Foreskin fibroblast (primary cell): ENCODE measurements at places on chromosomes 2 and 18.

- no peak for DNase-seq
Observed at GRCh38 chr2:136356125-136357006, 238.4 kb upstream of the CXCR4 start.

- no peak for DNase-seq
Observed at GRCh38 chr2:160375802-160376469, 117.7 kb downstream of the RBMS1 start.

DNA sequence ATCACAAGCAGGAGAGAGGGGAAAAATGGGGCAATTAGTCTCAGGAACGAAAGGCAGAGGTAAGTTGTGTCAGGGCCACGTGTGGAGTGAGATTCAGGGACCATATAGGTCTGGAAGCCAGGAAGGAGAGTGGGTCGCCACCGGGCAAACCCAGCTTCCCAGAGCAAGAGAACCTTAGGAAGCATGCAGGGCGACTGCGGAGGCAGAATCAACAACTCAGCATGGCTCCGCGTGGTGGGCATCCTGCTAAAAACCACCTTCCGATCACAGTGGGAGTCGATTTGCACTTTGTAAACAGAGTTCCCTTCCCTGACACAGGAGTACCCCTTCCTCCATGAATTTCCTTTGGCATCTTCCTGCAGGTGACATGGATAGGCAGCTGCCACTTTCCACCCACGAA lies 114.6 kb downstream of the TTC32 start:
- no peak for DNase-seq

DNA sequence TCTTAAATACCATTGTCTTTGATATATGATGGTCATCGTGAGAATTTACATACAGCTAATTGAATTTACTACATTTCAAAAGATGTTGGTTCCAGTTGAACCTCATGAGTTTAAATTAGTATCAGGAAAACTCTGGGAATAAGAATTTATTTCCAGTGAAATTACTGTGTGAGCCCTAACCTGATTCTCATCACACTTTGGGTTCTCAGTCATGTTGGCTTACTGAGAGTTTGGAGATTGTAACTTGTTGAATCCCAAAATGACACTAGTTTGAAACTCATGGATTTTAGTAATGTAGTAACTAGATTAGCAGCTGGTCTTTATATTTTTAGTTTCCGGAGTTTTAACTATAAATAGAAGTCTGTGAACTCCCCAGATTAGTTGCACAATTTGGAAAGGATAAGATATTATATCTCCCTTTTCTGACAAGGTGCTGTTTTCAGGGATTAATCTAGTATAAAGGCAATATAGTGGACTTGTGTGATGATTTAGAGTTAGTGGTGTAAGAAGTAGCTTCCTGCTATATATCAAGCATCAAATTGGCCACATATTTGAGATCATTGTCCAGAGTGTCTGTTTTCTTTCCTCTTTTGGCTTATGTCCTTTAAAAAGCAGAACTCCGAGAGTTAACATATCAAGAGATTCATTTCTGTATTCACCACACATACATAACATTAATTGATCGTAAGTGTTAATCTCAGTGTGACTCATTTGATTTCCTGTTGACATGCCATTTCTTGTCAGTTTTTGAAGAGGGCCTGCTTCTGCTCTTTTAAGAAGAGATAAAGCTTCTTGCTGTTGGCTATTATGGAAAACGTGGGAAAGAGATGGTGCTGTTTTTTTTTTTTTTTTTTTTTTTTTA lies 15.7 kb downstream of the NDUFV2 start:
- DNase-seq, result no peak
